ENCODE measurements at places on chromosomes 3 and 15.

- DNase-seq: no peak
These were observed 430.2 kb downstream of the LPP start for GRCh38 chr3:188584162-188584529.

- DNase-seq: no peak
These were observed 210.0 kb upstream of the TRIM42 start for GRCh38 chr3:140467796-140468315.

GRCh38 chr3:174251681-174252080 is 607.5 kb upstream of the NAALADL2 start:
- no peak for DNase-seq

GRCh38 chr3:180267202-180267843 is 230.6 kb upstream of the PEX5L start:
- DNase-seq: no peak

DNA sequence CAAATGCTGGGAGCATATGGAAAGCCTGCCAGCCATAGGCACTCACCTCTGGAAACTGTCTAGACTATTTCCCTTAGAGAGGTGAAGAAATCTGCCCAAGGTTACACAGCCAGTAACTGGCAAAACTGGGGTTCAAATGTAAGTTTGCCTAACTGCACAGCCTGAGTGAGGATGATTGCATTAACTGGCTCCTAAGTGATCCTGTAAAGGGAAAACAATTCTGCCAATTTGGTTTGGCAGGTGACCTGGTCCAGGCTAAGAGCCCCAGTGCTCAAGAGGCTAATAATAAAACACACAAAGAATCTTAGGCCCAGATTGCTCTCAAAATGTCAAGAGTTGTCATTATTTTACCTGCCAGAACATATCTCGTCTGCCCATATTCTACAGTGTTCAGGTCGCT is 43.9 kb upstream of the SPRED1 start:
- no peak for DNase-seq

- DNase-seq: peak; percentile 92
These were observed 12.4 kb upstream of the SHF start for GRCh38 chr15:45200001-45200798.
